ENCODE measurements at places on chromosomes 7 and 10.

- no peak for DNase-seq
Measured at GRCh38 chr10:132868995-132869394, 73.4 kb downstream of the CFAP46 start.

GRCh38 chr10:7788639-7789286 lies 786 bp downstream of the ATP5F1C start:
- DNase-seq = no peak

DNA sequence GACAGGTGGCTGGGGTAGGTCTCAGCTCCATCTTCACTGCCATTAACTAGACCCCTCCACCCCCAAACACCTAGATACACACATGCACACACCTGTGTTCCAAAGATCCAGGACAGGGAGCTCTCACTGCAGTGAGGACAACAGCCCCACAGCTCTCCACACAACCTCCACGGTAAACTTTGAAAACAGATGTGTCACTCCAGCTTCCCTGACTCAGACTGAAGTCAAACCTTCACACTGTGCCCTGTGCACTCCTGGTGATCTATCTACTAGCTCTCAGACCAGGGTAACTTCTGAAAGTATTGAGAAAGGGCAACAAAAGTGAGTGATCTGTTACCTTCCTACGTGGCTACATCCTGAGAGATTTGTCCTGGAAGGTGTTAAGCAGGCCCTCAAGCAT lies 519.8 kb downstream of the XPNPEP1 start:
- DNase-seq = no peak

DNA sequence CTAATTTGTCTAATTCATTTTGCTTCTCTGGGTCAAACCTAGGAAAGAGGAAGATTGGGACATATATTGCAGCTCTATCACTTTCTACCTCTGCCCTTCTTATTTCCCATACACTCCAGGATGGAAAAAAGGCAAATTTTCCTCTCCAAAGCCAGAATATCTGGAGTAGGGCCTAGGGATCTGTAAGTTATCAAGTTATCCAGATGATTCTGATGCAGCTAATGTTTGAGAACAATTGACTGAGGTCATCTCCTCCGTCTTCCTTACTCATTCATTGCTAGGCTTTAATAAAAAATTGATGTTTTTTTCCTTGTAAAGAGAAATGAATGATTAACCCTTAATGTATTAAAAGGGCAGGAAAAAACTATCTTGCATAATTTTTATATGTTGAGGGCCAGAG lies 211.9 kb upstream of the GLI3 start:
- DNase-seq = no peak

DNA sequence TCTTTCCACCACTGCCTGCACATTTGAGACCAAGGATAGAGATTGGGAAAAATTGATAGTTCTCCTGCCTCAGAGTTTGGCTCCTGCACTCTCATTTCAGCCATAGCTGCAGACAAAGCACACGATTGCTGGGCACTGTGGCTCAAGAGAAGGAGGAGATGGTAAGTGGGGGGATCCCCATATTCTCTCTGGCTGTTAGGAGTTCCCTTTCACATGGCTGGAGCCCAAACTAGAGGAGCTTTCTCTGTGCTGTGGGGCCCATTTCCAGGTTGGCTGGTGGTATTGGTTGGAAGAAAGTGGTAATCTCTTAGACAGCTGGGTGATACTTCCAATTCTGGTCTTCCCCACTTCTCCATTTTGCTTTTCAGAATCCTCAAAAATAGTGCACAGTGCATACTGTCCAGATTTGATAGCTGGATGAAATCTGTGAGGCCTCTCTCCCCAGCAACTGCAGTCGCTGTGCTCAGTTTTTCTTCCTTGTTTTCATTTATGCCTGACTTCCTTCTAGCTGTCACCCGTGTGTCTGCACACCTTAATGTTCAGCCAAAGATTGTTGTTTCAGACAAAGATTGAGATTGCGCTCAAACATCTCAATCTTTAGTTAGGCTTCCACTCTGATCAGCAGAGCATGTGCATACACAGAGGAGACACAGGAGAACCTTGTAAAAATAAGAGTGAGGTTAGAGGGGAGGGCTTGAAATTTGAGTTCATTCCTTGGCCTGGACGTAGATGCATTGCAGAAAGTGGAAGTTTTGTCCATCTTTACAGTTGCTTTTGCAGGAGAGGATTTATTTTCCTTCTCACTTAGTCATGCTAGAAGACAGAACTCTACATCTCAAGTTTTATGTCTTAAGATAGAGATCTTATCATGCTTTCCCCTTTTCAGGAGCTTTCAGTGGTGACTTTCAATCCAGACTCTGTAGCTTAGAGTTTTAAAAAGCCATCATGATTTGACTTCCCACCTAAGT lies 28.6 kb downstream of the RABGEF1 start:
- no peak for DNase-seq

All from GOT3 (cell line).